Left colon (tissue), 2 donors: ENCODE measurements at places on chromosomes 2 and 18.

- DNase-seq, result no peak
Observed at GRCh38 chr2:201407265-201407664, 44.0 kb downstream of the TRAK2 start.

GRCh38 chr2:213101109-213101508 is 50.3 kb downstream of the IKZF2 start:
- DNase-seq, result no peak

DNA sequence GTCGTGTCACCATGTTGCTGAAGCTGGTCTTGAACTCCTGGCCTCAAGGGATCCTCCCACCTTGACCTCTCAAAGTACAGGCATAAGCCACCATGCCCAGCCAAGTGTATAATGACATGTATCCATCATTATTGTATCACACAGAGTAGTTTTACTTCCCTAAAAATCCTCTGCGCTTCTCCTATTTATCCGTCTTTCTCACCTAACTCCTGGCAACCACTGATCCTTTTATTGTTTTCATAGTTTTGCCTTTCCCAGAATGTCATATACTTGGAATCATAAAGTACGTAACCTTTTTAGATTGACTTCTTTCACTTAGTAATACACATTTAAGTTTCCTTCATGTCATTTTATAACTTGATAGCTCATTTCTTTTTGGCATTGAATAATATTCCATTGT is 51.0 kb downstream of the ZC3H15 start:
- no peak for DNase-seq

- no peak for DNase-seq
Observed at GRCh38 chr2:99377879-99378278, 40.7 kb downstream of the EIF5B start.
